HT-29 (cell line): ENCODE measurements at places on chromosomes 2 and 18.

DNA sequence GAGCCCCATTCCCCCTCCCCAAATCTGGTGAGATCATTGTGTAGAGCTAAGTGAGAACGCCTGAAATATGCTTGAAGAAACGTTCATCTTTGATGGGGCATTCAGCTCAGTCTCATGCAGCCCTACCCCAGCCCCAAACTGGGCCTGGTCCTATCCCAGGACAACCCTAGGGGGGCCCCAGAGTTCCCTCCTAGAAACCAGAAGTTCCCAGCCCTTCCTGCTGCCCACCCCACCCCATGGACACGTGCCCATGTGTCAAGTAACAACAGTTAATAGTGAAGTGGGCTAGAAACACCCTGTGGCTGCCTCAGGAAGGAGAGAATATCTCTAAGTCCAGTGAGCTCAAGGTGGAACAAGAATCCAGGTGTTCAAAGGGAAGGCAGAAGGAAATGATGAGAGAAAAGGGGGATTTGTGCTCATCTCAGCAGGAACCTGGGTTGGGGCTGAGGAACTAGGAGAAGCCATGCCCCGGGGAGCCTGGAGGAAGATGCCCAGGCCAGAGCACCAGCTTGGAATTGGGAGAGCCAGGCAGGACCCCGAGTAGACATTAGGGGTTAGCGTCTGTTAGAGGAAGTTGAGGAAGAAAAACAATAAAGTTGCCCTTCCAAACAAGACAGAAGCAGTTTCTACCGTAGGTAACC lies 20.1 kb upstream of the SLC20A1 start:
- no peak for DNase-seq

DNA sequence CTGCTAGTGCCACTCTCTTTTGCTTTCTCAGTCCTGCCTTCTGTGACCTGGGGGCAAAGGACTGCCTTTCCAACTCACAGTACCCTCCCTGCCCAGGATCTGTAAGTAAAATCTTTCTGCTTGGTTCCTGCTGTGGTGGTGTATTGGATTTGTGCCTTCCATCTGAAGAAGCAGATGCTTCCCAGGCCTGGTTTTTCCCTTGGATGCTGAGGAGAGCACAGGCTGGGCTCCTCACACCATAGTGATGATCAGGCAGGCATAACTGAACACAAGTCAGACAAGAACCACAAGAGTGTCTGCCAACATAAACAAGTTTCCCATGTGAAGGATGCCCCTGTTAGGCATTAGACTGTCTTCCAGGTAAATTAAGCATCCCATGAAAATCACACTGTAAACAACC lies 121.3 kb upstream of the NRXN1 start:
- DNase-seq = no peak

DNA sequence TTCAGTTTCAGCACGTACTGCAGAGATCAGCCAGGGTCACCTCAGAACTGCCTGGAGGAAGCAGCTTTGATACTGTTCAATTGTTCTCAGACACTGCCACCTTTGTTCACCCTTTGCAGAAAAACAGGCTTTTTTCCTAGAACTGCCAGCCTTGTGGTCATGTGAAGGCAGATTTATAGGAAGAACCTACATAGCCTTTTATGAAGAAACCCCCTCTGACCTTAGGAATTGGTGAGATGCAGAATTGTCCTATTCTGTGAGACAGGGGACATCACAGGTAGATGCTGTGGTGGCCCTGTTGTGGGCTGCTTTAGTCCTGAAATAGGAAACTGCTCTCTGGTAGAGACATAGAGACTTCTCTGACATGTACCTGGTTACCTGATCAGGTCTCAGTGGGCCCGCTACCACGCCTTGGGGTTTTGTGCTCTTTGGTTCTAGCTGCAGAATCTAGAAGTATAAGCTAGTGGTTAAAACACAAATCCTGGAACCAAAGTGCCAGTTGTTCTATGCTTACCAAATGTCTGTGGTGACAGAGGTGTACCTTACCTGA lies 206.6 kb downstream of the AGPS start:
- no peak for DNase-seq

DNA sequence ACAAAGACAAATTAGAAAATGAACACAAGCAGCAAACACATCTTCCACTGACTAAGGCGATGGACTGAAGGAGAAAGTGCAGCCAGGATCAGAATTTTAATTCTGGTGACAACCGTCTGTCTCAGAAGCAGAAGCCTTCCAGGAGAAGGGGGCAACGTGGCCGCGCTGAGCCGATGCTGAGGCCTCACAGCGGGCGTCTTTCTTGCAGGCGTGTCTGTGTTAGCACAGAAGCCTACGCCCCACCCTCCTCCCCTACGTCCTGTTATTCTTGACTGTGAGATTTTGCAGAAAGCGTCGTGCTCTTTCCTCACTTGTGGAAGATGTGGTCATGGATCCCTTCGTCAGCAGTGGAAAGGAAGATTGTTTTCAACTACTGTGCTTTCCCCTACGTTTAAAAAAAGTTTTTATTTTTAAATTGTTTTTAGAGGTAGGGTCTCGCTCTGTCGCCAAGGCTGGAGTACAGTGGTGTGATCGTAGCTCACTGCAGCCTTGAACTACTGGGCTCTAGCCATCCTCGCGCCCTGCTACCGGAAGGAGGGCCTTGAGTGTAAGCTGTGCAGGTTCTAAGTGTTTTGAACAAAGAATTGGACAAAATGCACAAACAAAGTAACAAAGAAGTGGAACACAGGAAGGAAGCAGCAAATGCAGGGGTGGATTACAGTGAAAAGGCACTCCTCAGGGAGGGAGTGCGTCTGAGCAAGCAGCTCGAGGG lies 422.0 kb downstream of the GALR1 start:
- no peak for DNase-seq

GRCh38 chr2:1777781-1778180 lies 33.5 kb upstream of the PXDN start:
- no peak for DNase-seq

GRCh38 chr2:235008584-235009044 lies 56.8 kb downstream of the SH3BP4 start:
- DNase-seq = peak; percentile 95

DNA sequence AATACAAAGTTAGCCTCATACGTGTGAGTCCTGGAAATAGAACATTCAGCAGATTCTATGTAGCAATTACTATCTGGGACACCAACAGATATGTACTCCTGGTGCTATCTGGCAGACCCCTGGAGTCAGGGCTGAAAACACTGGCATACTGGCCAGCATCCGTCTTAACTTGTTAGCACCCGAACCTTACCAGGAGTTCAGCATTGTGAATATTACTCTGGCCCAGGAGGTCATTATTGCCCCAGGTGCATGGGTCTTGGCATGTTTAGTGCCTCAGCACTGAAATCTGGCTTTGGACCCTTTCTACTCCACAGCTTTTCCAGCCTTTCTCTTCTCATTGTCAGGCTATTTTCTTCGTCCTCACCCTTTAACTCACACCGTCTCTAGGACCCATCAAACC lies 11.9 kb upstream of the NDUFV2 start:
- no peak for DNase-seq

GRCh38 chr2:135650721-135651120 lies 90.9 kb upstream of the UBXN4 start:
- no peak for DNase-seq

DNA sequence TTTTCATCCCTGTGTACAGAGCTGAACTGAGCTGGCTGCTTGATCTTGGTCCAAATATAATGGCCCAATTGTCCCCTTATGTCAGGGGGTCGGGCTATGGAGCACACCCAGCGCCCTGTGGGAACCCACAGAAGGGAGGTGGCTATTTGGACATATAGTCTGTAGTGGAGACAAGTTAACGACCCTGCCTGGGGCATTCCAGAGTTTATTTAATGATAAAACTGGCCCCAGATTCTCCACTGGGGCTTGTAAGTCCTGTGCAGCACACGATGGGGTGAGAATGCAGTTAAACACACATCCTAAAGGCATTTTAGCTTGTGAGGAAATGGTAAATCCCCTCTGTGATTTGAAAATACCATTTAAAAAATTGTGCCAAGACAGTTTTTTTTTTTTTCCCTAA lies 72.9 kb downstream of the QPCT start:
- DNase-seq = no peak

DNA sequence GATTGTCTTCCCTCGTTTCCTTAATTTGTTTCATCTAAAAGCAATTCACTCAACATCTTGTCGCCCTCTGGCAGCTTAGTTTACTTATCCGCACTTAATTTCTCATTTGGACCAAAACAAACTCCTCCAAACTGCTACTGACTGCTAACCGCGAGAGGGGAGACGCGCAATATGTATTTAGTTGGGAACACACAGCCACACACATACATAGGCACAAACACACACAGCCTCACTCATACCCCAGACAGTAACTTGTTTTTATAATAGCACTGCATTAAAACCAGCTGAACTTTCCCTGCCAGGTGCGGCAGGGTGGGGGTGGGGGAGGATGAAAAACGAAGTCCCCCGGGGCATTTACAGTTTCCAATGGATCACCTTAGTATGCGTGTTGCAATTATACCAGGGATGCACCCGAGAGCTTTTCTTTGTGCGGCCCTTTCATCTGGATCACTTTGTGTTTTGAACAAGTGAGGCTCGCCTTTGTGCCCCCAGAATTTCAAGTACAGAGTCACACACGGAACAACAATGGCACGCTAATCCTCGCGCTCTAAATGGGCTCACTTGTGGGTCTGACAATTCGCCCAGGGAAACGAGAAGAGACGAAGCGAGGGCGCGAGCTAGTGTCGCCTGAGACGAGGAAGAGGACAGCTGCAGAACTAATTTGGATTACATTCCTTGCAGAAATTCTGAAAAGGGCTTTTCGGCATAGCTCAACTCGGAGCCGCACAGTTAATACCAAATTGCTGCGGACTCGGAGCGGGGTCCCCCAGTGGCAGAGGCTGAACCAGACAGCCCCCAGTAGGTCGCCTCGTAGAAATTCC lies 2.4 kb downstream of the ERBB4 start:
- no peak for DNase-seq

GRCh38 chr2:13758412-13758811 lies 874.1 kb upstream of the LRATD1 start:
- no peak for DNase-seq

DNA sequence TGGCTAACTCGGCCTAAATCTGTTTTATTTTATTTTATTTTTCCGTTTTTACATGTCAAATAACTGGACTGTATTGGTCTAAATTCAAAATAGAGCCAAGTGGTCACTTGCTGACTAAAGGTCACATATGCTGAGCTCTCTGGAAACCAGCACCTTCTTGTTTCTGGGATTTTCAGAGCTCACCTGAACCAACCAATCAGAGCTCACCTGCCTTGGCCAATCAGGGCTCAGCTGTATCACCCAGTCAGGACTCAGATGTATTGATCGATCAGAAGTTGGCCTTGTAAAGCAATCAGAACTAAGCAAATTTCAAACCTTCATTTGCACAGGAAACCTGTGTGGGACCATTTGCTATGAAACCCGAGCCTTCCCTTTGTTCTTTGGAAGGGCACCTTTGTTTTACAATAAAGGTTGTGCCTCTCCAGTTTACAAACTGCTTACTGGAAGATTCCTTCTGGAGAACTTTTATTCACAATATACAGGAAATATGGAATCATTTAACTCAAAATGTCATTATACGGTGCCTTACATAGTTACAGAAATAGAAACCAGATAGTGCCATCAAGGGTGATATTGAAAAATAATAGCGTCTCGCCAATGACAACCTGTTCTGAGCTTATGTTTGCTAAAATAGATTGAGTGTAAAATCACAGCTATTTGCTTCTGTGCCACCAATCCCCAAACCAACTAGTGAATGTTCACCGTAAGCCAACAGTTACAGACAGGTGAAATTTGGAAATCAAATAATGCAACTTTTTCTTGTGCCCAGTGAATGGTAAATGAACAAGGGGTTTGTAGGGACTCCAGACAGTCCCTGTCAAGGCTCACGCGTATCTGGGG lies 17.3 kb upstream of the PSD4 start:
- peak; percentile 68 for DNase-seq

DNA sequence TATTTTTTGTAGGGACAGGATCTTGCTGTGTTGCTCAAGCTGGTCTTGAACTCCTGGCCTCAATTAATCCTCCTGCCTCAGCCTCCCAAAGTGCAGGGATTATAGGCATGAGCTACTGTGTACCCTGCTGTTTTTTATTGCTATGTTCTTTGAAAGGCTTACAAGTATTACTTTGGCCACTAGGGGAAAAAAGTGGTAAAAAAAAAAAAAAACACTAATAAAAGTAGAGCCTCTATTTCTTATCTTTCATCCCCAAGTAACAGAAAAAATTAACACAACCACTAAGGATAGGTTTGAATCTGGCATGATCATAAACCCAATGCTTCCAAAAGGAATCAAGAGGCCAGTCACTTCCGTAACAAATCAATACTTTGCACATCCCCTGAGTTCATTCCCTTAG lies 11.6 kb downstream of the NOL10 start:
- DNase-seq = no peak

- no peak for DNase-seq
Measured at GRCh38 chr2:80545420-80546210, 241.1 kb upstream of the LRRTM1 start.

DNA sequence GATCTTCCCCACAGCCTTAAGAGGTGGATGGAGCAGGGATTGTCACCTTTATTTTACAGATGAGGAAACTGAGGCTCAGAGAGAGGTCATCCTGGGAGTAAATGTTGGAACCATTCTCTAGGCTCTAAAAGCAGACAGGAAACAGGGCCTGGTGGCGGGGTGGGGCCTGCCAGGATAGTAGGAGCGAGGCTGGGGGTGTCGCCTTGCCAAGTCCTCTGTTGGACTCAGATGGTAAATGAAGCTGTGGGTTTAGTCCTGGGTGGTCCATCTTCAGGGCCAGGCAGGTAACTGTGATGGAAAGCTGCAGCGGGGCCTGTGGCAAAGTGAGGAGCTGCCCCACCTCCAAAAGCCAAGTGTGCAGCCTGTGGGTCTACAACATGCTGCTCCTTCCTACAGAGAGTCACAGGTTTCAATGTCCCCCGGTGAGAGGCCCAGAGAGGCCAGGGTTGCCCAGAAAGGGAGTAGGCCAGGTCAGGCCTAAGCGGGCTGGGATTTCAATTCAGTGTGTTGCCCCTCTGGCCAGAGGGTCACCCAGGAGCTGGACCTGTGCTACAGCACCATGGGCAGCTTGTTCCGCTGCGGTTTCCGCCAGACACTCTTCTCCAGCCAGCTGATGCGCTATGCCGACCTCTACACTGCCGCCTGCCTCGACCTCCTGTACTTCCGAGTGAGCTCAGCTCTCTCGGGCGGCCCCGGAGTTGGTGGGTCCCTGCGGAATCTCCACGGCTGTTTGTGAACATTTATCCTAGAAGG lies 6.6 kb downstream of the NT5DC4 start:
- no peak for DNase-seq
